ENCODE measurements at places on chromosomes 1 and 21.

GRCh38 chr1:100988121-100988520, 37.5 kb downstream of the DPH5 start:
- DNase-seq = no peak

DNA sequence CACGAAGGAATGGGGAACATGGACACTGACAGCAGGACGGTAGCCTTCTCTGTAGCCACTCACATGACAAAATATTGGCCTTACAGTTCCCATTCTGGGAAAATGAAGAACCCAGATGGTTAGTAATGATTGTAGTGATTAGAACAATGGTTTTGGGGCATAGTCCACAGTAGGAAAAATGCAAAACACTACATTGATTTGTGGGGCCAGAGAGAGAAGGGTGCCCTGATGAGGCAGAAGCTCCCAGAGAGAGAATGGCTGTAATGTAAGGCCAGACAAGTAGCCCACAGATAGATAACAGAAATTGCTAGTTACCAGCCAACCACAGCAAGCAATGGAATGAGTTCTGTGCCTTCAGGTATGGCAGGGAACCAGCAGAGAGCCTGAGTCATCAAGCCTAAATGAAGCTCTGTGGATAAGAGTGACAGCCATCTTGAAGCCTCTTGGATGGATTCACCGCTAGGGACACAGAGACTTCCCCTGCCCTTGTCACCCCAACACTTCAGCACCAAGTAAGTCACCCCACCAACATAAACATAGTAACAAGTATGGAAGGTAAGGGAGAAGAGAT, 206.1 kb downstream of the BACH1 start:
- DNase-seq = no peak

GRCh38 chr1:241586905-241587512, 53.2 kb downstream of the CHML start:
- DNase-seq = no peak

DNA sequence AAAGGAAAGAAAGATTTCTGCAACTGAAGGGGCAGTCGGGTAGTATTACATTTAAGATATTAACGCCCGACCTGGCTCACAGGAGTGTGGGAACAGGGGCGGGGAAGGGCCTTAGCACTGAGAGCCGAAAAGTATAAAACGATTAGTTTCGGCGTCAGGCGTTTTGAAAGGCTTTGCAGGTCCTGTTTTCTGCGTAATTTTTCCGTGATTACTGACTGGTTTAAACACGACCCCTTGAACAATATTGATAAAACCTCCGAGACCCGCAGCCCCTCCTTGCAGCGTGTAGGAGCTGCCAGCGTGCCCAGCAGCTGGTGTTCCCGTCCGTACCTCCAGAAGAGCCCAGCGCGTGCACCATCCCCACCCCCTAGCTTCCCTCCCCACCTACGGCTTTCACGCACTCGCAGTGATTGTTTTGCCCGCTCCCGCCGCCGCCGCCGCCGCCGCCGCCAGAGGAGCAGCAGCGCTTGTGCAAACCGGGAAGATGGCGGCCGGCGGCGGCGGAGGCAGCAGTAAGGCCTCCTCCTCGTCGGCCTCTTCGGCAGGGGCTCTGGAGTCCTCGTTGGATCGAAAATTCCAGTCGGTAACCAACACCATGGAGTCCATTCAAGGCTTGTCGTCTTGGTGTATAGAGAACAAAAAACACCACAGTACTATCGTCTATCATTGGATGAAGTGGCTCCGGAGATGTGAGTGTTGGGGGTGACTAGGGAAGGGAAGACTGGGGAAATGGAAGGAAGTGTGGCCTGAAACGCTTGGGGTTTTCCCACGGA, 470 bp downstream of the RPRD2 start:
- peak; percentile 80 for DNase-seq

- DNase-seq = peak; percentile 88
Measured at GRCh38 chr1:6148497-6149241, 31.5 kb downstream of the CHD5 start.

DNA sequence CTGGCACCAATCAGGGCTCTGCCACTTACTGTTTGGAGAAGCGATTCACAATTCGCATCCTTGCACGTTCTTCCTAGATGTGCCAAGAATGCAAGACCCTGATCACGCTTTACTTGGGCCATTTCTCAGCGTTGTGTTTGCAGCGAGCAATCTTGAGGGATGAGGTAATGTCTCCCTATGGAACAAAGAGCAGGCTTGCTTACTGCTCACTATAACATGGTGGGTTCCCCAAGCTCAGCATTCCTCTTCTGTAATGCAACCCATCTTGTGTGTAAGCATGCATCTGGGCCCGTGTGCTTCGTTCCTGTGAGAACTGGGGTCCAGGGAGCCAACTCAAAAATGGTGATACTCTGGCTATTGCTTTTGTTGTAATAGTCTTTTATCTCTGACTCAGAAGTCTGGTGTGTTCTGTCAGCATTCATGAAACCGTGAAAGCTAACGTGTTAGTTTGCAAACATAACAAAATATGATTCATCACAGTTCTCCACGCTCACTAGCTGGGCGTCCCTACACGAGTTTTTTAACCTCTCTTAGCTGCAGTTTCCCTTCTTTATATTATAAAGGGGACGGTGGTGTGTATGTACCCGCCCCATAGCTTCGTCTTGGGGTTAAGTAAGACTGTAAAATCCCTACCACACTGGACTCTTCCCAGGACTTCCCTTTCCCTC, 33.3 kb downstream of the DNTTIP2 start:
- DNase-seq = peak; percentile 50

- peak; percentile 35 for DNase-seq
Measured at GRCh38 chr21:42232176-42232825, 13.4 kb downstream of the ABCG1 start.

DNA sequence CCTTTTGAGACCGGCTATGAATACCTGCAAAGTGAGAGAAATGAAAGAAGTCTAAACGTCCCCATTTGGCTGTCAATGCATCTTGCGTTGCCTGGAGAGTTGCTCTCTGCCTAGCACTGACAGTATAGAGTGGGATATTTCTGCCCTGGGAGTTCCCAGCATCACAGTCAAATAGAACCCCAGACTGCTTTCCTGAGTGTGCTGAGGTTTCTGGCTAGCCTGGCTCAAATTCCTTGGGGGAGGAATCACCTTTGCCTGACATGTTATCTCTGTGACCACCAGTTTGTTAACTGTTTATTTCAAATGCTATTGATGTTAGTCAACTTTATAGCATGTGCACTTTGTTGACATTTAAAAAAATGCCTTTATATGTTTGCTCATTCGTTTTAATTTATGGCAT, 212.0 kb upstream of the FAM78B start:
- DNase-seq = no peak

DNA sequence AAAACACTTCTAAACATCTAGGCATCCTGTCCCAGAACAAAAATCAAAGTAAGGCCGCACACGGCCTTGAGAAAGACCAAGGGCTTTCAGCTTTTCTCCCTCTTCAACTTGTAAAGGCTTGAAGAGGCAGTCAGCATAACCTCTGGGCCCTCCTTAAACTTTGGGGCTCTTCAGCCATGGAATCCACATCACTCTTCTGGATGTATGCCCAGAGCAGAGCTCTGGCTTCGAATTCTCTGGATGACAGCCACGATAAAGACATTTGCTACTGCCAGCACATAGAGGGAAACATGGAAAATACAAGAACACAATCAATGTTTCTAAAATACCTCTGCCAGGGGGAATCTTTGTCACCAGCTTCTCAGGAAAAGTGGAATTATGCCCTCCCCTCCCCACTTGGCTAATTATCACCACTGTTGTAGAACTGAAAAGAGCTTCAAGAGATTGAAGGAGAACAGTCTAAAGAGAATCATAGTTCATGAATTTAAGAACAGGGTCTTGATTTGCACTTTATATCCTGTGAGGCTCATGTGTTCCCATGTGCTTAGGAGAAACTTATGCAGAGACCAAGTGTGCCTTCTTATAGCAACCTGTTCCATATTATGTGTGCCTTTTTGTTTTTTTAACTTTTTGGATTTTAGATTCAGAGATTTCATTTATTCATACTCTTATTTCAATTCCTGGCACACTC, 39.0 kb upstream of the DPT start:
- no peak for DNase-seq

DNA sequence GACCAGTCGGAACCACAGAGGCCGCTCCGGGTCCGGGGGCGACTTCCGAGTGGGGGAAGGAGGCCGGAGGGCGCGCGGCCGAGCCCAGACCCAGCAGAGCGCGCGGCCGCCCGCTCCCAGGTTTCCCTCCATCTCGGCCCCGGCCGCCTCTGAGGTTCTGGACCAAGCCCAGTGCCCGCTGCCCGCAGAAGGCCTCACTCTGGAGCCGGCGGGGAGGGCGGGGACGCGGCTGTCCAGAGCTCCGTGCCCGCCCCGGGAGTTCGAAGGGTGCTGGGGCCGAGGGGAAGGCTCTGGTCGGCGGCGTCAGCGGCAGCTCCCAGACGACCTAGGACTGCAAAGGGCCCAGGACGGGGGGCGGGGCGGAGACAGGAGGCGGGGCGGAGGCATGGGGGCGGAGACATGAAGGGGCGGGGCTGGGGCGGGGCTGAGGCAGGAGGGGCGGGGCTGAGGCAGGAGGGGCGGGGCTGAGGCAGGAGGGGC, 48.0 kb upstream of the SLC19A1 start:
- no peak for DNase-seq

DNA sequence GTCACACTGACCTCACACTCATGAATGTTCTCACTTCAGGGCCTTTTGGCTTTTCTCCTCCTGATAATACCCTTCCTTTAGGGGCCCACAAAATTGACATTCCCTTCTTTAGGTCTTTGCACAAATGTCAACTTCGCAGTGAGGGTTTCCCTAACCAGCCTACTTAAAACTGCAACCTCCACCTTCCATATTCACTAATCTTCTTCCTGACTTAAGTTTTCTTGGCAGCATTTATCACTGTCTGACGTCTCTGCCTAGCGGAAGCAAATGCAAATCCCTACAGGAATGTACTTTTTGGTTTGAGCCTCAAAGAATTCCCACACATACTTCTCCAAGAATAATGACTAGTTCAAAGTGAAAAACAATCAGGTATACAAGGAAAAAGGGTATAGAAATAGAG, 32.8 kb downstream of the INTS7 start:
- DNase-seq = no peak

GRCh38 chr1:94246692-94247137, 9.3 kb upstream of the ARHGAP29 start:
- DNase-seq = no peak

- no peak for DNase-seq
Measured at GRCh38 chr1:82836973-82837680, 1036.4 kb downstream of the ADGRL2 start.

DNA sequence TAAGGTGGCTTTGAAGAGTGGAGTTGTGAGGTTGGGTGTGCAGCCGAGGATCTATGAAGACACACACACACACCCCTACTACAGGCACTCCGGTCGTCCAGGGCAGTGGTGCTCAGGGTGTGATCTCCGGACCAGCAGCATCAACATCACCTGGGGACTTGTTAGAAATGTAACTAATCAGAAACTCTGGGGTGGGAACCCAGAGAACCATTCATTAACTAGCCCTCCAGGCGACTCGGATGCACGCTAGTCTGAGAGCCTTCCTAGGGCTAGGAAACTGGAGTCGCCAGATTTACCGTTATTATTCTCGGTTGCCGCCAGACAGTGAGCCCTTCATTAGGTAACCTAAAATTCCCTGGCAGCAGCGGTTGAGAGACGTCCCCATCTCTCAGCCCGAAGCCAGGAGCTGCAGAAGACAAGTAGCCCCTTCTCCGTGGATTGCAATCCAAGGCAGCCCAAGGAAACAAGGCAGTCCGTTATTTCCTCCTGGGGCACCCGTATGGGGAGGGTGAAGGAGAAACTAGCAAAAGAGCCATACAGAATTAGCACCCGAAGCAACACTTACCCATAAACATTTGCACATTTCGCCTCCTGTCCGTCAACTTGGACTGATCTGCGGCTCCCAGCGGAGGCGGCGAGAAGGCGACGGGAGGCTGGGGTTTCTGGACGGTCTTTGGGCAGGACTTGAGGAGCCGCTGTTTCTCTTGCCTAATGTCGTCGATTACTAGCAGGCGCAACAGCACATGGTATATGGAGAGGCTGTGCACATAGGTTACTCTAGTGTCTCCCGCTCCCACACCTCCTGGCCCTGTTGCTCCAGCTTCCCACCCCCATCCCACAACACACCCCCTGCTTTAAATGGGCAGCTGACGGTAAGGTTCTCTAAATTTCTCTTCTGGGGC, 2.9 kb upstream of the CCN1 start:
- no peak for DNase-seq

GRCh38 chr1:207797229-207797973, 45.5 kb downstream of the CD46 start:
- peak; percentile 52 for DNase-seq

DNA sequence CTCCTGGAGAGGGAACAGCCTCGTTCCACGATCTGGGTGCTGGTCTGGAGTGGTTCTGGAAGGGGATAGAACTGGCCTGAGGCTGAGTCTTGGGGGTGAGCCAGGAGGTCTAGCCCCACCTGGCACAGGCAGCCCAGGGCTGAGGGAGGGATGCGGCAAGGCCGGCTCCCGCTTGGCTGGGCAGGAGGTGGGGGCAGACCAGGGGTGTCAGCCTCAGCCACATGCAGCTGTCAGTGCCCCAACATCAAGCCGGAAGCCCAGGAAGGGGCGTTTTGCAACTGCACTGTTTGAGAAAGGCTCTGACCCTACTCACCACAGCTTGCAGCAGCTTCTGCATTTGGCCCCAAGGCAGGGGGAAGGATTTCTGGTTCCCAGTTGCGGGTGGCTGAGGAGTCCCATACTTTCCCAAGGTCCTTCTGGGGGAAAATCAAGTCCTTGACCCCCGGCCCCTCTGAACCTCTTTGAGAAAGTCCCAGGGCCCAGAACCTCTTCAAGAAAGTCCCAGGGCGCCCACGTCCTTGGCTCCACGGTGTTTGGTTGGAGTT, 2.0 kb downstream of the EFHD2 start:
- DNase-seq = peak; percentile 17

DNA sequence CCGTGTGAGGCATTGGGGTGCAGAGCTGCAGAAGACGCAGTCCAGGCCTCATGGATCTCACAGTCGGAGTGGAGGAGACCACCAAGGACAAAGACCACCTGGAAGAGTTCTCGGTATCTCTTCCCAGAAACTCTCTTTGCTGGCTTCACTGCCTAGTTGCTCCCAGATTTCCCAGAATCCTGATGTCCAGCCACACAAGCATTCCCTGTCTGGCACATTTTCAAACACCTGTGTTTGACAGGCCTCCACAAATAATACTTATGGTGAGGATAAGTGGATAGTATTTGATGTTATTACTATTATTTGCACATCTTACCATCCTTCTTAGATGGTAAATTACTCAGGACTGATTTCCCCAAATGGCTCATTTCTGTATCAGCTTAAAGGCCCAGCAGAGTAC, 27.7 kb upstream of the KANK4 start:
- no peak for DNase-seq

- no peak for DNase-seq
Measured at GRCh38 chr1:234148816-234149215, 224.4 kb upstream of the COA6 start.

- DNase-seq = peak; percentile 11
Measured at GRCh38 chr1:202572867-202573266, 137.4 kb downstream of the SYT2 start.

DNA sequence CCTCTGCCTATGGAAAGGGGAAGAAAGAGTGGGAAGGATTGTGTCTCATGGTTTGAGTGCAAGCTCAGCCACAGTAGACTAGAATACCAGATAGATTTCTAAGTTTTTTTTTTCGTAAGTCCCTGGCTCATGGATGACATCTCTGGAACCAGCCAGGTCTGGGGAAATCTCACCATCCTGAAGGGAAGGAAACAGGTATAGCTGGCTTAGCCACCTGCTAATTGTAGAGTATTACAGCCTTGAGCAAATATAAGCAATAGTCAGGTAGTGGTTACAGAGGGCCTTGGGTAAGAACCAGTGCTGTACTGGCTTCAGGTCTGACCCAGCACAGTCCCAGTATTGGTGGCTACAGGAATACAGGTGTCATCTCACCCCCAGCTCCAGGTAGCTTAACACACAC, 500.9 kb upstream of the PRMT6 start:
- no peak for DNase-seq

GRCh38 chr1:25210728-25211127, 21.6 kb downstream of the SYF2 start:
- no peak for DNase-seq

Measured in NCI-H1105 treated with DMSO at 0.1 percent for 48 hours (cell line).